ENCODE measurements at places on chromosomes 11 and 22.
A peak's percentile ranks its signal among the peaks of the same experiment; 100 is the strongest.

DNA sequence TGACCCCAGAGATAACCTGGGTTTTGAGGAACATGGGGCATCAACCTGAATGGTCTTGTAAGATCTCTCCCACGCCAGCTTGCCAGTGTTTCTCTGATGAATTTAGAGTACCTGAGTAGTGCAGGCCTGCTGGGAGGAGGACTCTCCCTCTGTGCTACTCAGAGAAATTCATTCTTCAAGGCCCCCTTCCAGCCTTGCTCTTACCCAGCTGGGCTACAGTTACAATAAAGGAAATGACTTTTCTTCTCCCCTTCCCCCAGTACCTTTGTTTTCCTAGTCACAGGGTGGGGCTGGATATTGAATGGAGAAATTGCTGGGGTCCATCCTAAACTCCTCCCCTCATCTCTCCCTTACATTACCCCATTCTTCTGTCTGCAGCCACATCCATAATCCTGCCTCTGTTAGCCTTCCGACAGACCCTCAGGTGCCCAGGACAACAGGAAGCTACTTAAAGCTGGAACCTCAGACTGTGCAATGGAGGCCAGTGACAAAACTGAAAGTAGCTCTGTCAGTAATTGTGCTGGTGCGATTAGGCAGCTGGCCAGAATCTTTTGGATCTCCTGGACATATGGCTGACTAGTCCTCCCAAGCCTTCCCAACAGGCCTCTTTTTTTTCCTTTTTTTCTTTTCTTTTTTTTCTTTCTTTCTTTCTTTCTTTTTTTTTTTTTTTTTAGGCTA, 17.4 kb downstream of the LIMK2 start:
- DNase-seq, result no peak

DNA sequence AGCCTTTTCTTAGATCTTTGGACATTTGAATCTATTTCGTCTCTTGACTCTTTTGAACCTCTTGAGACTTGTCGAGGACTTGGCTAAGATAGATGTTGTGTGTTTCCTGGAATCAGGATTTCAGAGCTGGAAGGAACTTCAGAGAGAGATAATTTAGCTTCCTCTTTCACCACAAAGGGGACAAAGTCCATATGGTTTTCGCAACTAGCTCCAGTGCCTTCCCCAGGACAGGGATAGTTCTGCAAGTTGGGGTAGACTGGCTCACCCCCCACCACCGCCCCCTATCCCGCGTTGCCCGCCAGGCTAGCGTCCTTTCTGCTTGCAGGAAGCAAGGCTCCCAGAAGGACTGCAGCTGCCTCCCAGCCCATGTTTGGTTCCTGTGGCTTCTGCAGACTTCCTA, 75.7 kb upstream of the MYO18B start:
- no peak for DNase-seq

DNA sequence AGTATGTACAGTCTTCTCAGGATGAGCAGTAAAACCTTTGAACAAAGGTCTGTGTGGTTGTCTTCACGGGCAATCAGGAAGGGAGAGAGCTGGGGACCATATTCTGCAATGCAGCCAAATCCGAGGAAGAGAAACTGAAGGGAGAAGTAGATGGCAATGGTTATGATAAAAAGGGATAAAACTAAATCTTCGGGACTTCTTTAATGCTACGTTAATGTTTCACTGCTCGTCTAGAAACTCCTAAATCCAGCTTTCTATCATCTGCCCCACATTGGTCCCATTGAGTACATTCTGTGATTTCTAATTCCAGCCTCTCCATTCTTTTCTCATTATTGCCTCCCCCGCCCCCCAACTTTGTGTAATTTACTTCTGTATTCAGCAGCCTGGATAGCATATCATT, 1.7 kb downstream of the TIMM10B start:
- no peak for DNase-seq

- DNase-seq, result no peak
Measured at GRCh38 chr11:103257360-103257759, 148.1 kb downstream of the DYNC2H1 start.

GRCh38 chr11:44349328-44349727, 39.4 kb upstream of the ALX4 start:
- no peak for DNase-seq

GRCh38 chr22:50257451-50258360, 3.8 kb downstream of the MAPK12 start:
- DNase-seq, result no peak

DNA sequence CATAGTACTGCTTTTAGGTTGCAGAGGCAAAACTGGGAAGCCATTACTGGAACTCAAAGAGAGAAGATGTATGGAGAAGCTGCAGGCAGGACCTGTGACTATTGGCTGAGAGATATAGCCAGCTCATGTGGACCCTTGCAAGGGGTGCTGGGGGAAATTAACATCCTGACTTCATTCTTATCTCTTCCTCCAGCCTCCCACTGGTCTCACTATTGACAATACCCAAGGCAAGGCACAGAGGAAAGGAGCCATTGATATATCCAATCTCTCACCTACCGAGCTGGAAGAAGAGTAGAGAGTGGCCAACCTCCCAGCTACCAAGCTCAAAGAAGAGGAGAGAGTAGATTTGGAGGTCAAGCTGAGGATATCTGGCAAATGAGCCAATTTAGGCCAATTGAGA, 36.8 kb upstream of the ZBED5 start:
- no peak for DNase-seq

- DNase-seq, result no peak
Measured at GRCh38 chr11:70597751-70598625, 199.7 kb downstream of the CTTN start.

- DNase-seq, result no peak
Measured at GRCh38 chr22:35275580-35275979, 18.3 kb downstream of the HMGXB4 start.

GRCh38 chr11:12074529-12075195, 35.7 kb upstream of the MICAL2 start:
- no peak for DNase-seq

- no peak for DNase-seq
Measured at GRCh38 chr22:38970551-38970950, 11.6 kb upstream of the APOBEC3B start.

DNA sequence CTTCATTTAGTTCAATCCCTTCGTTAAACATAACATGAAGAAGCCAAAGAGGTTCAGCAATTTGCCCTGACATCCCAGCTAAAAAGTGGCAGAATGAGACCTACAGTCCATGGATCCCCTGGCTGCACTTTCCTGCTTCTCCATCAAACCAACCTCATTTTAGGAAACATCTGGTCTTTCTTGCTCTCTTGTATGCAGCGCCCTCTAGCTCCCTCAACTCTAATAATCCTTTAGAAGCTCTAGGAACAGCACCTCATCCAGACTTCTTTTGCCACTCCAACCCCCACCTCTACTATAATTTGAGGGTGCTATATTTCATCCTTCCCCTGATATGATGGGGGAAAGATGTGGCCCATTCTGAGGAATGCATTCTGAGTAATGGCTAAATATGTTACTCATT, 7.4 kb downstream of the CNTF start:
- DNase-seq, result no peak

DNA sequence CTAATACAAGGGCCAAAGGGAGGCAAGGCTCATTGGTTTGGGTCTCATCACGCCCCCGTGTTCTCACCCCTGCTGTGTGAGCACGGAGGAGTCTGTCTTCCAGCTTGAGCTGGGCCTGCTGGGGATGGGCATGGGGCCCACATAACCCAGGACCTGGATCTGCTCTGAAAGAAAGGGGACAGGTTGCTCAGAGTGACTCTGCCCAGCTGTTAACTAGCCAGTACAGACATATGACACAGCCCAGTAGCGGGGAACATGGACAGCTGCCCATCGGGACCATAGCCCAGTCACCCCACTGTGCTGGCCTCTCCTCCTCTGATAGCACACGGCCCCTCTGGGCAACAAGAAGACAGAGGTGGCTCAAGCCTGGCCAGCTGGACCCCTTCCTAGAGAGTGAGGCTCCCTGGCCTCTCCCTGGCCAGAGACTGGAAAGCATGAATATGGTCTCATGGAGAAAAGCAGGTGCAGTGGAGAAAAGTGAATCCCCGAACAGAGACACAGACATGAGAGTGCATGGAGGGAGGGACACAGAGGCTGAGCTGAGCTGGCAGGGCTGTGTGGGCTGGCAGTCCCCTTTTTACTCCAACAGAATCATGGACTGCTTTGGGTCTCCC, 973.9 kb downstream of the BRD1 start:
- DNase-seq, result peak; percentile 5

GRCh38 chr11:69947059-69947792, 128.0 kb upstream of the FGF3 start:
- DNase-seq, result no peak

DNA sequence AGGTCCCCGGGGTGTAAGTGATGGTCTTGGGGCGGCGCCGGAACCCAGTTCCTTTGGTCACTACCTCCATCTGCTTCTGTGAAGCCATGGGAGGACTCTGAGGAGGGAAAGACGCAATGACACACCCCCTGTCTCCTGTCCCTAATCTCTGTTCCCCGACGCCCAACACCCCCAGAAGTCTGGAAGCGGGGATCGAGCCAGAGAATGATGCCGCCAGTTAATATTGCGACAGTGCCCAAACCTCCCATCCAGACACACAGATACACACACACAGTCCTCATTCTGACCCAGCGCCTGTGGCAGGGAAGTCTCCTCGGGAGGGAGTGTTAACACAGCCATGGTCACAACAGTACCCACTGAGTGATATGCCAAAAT, 352 bp downstream of the C22orf23 start:
- DNase-seq, result no peak

DNA sequence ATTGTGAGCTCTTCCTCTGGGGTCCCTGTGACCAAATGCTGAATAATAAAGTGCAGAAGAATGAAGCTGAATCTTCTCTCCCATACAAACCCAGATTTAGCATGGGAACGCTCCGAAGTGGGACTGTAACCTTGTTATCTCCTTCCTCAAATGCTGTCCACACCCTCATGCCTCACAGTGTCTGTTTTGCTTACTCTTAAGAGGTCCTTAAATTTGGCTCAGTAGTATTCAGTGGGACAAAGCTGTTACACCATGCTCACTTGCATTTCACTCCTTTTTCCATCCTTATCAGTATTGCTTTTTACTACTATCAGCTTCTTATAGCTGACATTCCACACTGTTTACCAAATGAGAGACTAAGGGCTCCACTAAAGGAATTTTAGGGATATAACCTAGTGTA, 13.8 kb upstream of the AMOTL1 start:
- no peak for DNase-seq

DNA sequence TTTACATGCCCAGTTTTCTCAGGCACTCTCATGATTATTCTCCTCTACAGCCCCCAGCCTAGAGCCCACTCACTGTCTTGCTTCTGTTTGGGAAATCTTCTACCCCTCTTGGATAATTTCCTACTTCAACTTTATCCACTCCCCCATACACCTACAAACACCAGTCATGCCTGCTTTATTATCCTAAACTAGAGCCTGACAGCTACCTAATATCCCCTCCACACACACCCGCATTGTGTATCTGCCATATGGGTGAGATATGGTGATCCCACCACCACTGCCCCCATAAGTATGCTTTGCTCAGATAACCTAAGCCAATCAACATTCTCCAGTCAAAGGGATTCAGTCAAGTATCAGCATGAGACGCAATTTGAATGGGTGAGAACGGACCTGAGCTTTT, 15.3 kb upstream of the FJX1 start:
- DNase-seq, result no peak

- DNase-seq, result no peak
Measured at GRCh38 chr11:17602105-17603001, 55.3 kb downstream of the OTOG start.

DNA sequence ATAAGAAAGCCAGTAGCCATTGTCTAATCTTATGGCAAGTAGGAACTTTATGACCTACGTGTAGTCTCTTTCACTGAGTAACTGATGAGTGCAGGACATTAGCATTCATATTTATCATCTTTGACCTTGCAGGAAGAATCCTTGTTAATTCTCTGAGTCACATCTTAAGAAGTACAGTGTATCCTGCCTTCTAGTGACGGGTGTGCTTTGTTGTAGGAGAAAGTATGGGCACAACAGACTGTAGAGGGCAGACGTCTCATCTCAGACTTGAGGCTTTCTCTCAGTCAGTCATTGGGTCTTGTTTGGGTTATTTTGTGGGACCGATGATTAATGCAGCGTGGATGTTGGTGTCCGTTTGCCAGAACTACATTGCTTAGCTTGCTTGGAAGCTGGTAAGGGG, 6.8 kb downstream of the RNF214 start:
- no peak for DNase-seq

DNA sequence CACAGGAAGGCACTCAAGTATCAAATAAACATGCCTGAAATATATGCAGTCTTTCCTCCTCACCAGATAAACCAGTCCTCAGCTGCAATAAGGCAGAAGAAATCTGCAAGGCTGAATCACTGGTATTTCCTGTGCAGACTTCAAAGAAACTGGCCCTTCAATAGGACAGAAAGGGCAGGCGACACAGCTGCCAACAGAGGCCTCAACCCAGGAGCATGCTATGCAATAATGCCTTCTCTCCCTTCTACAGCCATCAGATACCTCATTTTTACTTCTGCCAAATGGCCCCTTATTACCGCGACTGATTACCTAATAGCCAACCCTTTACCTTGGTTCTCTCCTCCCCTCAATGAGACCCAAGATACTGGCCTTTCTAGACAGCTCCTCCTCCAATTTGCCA, 8.0 kb downstream of the NUMA1 start:
- DNase-seq, result no peak

DNA sequence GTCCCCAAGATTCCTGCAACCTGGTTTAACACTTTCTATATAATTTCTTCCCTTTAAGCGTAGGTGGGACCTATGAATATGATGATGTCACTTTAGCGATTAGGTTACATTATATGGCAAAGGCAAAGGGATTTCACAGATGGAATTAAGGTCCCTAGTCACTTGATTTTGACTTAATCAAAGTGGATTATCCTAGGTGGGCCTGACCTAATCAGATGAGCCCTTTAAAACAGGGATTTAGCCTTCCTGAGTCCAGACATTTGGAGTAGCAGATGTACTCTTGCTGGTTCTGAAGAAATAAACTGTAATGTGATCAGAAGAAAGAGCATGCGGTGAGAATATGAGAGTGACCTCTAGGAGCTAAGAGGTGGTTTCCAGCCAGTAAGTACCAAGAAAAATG, 67.8 kb upstream of the LIN7C start:
- DNase-seq, result no peak

DNA sequence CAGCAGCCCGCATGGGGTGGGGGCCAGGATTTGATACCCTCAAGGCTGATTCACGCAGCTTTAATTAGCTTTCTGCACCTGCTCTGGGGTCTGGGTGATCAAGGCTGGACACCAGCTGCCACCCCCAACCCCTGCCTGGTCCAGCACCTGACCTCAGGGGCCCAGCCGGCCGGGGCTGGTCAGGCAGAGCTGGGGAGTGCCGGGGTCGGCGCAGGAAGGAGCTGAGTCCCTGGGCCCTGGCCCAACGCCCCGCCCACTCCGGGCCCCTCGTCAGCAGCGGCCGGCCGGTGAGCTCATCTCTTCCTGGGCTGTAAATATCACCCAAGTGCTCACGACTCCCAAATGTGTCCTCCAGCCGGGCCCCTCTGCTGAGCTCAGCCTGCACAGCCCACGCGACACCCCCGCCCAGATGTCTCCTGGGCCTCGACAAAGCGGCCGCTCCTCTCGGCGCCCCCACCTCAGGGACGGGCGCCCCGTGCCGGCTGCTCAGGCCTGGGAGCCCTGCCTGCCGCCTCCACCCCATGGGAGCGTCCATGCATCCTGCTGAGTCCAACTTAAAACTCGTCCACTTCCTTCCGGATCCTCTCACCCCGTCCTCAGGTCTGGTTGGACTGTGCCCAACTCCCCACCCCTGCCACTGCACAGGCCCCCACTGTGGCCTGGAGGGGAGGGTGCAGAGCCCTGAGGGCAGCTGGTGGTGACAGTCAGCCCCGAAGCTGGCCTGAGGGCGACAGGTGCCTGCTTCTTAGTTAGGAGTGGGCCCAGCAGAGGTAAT, 29.0 kb downstream of the RTN4R start:
- DNase-seq, result no peak

GRCh38 chr22:22871536-22872278, 15.9 kb upstream of the IGLL5 start:
- no peak for DNase-seq
